ENCODE measurements at places on chromosomes 6 and 20. TPM values are rescaled to one million over a fixed set of nuclear protein-coding genes. Genes with fewer than 3 reads are reported as not detected.

Gene PRICKLE4
- 4.6 TPM for total RNA-seq

Gene CST2
- not detected for total RNA-seq

Gene MUC22
- not detected for total RNA-seq

GRCh38 chr6:144696610-144697368, 411.7 kb downstream of the UTRN start:
- no peak for DNase-seq
- no peaks in the 10 kb centered on the region for H3K27me3 ChIP-seq
- H3K36me3 ChIP-seq = peaks cover 2% of the 10 kb centered on the region
- no peak overlapping the region for H3K4me3 ChIP-seq
- peaks cover 5% of the 10 kb centered on the region for H3K4me1 ChIP-seq

GRCh38 chr6:1536526-1537429, 72.9 kb upstream of the FOXC1 start:
- H3K27me3 ChIP-seq = no peaks in the 10 kb centered on the region
- H3K36me3 ChIP-seq = no peaks in the 10 kb centered on the region
- no peak overlapping the region for H3K4me3 ChIP-seq
- DNase-seq = no peak
- no peak overlapping the region for H3K27ac ChIP-seq
- no peaks in the 10 kb centered on the region for H3K4me1 ChIP-seq

- no peak for DNase-seq
- no peak overlapping the region for H3K27ac ChIP-seq
- H3K36me3 ChIP-seq = no peaks in the 10 kb centered on the region
- peaks cover 94% of the 10 kb centered on the region for H3K4me1 ChIP-seq
- no peaks in the 10 kb centered on the region for H3K27me3 ChIP-seq
These were observed 119.7 kb downstream of the PREX1 start for GRCh38 chr20:48708116-48708515.

DNA sequence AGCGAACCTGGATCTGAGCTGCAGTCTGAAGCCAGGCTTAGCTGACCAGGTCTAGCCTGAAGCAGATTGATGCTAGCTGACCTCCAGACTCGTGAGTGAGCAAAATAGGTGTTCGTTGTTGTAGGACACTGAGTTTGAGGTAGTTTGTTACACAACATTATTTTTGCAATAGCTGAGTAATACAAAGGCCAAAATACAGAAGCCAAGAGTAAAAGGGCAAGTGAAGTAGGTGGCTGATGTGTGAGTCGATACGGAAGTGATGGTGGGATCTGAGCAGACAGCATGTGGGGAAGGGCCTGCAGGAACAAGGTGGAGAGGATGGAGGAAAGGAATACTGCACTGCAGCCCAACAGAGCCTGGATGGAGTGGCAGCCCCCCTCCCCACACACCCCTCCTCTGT, 8.5 kb upstream of the SPATS1 start:
- H3K27ac ChIP-seq = no peak overlapping the region
- H3K4me3 ChIP-seq = no peak overlapping the region
- no peaks in the 10 kb centered on the region for H3K27me3 ChIP-seq
- no peaks in the 10 kb centered on the region for H3K36me3 ChIP-seq
- peaks cover 7% of the 10 kb centered on the region for H3K4me1 ChIP-seq
- DNase-seq = no peak

Gene CTCFL
- total RNA-seq = not detected

Gene CDC40
- total RNA-seq = 22.2 TPM

DNA sequence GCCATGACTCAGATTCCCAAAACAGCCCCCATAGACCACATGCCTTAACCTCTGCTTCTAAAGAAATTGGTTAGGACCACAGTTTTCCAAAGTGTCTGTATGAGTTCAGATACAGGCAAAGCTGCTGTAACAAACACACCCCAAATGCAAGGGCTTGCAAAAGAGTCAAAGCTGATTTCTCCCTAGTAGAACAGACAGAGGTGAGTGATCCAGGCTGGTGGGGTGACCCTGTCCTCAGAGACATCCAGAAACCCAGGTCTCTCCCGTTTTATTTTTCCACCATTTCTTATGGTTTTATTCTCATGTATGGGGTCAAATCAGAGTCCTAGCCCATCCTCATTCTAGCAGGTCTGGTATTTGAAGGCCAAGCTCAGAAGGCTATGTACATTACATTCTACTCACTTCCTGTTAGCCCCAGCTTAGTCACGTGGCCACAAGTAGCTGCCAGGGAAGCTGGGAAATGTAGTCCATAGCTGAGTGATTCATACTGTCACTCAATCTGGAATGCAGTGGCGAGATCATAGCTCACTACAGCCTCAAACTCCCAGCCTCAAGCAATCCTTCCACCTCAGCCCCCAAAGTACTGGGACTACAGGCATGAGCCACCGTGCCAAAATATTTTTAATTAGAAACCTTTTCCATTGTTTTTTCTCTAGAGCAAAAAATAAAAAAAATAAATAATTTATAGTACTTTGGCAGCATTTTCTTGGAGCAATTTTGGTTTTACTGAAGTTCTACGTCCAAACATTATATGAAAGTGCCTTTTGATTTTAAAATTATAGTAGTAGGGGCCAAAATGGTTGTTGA, 175.2 kb downstream of the ZMYND8 start:
- no peak for DNase-seq
- H3K36me3 ChIP-seq = no peaks in the 10 kb centered on the region
- no peaks in the 10 kb centered on the region for H3K4me1 ChIP-seq
- H3K27ac ChIP-seq = no peak overlapping the region
- H3K27me3 ChIP-seq = no peaks in the 10 kb centered on the region

DNA sequence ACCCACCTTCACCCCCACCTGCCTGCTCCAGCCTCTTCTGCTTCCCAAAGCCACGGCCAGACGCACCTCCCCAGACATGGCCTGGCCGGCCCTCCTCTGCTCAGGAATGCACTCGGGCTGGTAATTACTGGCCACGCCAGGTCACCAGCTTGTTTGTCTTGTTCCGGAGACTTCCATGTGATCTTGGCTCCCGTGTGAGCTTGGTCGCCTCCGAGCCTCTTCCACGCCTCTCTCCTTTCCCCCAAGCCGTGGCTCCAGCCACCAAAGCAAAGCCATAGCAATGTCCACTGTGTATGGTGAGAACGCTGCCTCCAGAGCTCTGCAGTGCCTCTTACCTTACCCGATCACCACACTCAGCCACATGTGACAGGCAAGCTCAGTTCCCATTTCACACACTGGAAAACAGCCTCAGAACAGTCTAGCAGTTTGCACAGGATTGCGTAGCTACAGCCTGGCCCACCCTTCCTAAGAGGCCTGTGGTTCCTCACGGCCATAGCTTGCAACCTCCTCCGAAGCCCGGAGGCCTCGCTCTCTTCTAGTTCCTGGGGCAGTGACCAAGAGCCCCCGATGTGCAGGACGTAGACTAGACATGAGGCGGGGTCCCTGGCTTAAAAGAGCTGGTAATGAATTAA, 48.1 kb upstream of the AFDN start:
- DNase-seq = no peak
- H3K27me3 ChIP-seq = no peaks in the 10 kb centered on the region
- no peak overlapping the region for H3K27ac ChIP-seq
- H3K36me3 ChIP-seq = no peaks in the 10 kb centered on the region
- H3K4me3 ChIP-seq = no peak overlapping the region
- H3K4me1 ChIP-seq = no peaks in the 10 kb centered on the region

DNA sequence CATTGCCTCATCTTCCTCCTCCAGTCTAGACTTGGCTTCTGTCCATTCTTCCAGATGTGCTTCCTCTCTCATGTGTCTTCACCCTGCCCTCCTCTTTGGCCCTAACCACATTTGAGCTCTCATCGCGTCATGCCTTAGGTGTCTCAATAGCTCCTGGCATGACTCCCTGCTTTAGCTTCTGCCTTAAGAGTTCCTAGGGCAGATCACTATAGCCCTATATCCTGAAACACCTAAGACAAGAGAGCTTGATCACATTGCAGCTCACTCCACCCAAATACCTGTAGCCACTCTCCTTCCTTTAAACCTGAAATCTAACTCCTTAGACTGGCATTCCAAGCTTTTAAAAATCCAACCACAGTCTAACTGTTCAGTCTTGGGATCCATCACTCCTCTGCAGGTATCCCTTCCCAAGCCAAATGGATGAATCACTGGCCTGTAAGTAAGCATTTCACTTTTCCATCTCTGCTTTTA, 69.0 kb upstream of the STXBP5 start:
- H3K27me3 ChIP-seq = no peaks in the 10 kb centered on the region
- H3K4me3 ChIP-seq = no peak overlapping the region
- no peak overlapping the region for H3K27ac ChIP-seq
- no peaks in the 10 kb centered on the region for H3K4me1 ChIP-seq
- DNase-seq = no peak
- no peaks in the 10 kb centered on the region for H3K36me3 ChIP-seq

Gene IP6K3
- 0.56 TPM for total RNA-seq
